ENCODE measurements at places on chromosomes 1 and 21.

DNA sequence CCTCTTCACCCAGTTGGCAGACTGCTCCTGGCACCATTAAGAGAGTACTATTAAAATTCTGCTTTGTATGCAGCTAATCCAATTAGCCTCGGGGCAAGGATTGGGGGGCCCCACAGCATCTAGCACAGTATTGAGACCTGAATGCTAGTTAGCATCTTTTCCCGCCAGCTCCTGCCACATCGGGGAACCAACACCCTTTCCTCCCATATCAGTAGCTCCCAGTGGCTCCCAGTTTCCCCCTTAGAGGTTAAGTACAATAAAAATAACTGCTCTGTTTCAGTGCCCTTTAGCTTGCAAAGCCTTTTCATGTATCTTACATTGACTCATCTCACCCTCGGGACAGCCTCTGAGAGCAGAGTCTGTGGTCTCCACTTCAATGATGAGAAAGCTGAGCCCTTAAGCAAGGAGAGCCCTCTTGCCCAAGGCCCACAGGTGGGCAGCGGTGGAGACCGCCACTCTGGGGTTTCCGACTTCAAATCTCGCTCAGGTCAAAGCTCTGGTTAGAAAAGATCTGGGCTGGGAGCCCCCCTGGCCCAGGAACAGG is 4.2 kb upstream of the PMVK start:
- DNase-seq, result no peak

DNA sequence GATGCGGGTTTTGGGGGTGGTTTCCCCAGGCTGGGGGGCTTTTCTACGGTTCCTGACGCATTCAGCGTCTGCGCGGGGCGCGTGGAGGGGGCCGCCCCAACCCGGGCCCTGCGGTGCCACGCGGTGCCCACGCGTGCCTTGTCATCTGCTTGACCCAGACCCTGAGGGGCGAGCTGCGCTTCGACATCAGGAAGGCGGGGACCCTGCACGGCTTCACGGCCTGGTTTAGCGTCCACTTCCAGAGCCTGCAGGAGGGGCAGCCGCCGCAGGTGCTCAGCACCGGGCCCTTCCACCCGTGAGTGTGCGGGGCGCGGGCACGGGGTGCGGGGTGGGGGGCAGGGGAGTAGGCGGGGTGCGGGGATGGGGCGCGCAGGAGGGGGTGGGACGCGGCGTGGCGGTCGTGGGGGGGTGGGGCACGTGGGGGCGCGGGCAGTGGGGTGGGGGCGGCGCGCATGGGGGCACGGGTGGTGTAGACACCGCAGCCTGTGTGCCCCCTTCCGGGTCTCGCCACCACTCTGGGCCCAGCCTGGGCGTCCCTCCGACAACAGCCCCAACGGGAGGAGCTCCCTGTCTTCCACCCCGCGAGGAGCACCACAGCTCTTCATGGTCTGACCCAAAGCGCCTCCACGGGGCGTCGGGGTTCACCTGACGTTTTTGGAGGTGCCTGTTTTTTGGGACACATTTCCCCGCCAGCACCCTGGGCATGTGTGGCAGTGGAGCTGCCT is 26.3 kb downstream of the PRMT2 start:
- DNase-seq, result no peak

GRCh38 chr1:117631359-117632160 is 25.7 kb downstream of the TENT5C start:
- no peak for DNase-seq

- DNase-seq, result no peak
Measured at GRCh38 chr1:221025501-221025900, 146.3 kb downstream of the HLX start.

GRCh38 chr1:43719063-43719462 is 11.7 kb downstream of the ST3GAL3 start:
- no peak for DNase-seq

DNA sequence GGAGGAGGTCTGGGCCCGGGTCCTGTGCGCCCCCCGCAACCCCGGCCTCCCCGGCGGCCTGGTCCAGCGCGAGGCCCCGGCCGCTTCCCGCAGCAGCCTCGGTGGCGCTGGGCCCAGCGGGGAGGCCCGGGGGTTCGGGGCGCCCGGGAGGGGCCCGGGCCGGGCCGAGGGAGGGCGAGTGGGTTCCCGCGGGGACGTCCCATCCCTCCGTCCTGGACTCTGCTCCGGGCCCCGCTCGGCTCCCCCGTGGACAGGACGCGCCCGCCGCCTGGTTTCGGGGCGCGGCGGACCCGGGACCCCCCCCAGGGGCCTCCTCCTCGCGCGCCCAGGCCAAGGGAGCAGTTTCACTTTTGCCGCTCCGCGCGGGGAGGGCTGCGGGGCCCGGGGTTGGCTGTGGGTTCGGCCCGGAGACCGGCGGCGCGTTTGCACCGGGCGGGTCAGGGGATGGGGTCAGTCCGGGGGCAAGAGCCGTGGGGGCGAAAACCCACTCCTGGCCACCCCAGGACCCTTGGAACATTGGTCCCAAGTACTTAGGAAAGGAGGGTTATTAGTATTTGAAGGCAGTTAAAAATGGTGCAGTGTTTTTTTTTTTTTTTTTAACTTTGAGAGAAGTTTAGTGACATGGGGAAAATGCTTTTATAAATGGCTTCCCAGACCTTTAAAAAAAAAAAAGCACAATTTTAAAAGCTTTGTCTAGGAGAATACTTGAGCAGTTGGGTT is 677 bp downstream of the AGPAT3 start:
- DNase-seq, result peak; percentile 31

GRCh38 chr1:65147424-65148177 is 402 bp upstream of the AK4 start:
- DNase-seq, result no peak

- DNase-seq, result no peak
Measured at GRCh38 chr1:169690489-169690888, 20.9 kb downstream of the SELL start.

- no peak for DNase-seq
Measured at GRCh38 chr1:162996261-162996660, 72.9 kb upstream of the RGS4 start.

DNA sequence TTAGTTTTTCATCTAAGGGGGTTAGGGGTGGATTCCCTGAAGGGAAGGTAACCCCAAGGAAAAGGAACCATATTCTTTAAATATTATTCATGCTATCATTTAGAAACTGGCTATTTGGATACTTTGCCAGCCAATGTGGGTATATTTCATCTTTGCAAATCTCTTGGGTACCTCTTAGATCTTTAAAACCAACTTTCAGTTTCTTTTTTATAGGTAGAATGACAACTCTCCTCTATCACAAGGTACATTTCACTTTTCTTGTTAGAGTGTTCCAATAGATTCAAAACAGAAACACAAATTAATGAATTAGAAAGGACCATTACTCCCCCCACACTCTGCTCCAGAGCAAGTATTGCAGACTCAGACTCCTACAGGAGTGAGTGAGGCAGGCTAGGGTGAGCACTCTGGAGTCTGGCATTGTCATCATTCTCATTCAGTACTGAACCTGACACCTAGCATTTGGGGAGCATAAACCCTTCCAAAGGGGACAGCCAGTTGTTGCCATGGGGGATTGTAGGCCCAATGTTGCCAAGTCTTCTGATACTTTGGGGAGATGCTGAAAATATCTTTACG is 43.0 kb downstream of the MACO1 start:
- no peak for DNase-seq

DNA sequence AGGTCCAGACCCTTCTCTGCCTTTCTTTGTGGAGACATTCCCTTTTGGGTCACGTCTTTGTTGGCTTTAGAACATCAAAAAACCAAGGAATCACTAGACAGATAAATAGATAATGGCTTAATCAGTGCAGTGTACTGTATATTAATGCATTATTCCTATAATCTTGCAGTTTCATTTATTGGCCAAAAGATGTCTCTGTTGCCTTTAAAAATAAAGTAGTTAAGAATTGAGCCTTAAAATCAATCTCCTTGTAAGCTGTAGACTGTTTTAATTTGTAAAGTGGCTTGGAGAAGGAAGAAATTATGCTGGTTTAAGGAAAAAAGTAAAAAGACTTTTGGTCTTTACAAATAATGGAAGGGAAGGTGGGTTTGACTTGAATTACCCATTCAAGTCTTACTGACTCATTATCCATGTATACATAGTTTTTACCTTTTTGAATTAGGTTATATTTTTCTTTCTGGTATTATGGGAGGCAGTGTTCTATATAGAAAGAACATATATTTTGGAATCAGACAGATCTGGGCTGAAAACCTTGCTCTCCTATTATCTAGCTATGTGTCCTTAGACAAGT is 84.6 kb downstream of the VPS13D start:
- DNase-seq, result no peak

DNA sequence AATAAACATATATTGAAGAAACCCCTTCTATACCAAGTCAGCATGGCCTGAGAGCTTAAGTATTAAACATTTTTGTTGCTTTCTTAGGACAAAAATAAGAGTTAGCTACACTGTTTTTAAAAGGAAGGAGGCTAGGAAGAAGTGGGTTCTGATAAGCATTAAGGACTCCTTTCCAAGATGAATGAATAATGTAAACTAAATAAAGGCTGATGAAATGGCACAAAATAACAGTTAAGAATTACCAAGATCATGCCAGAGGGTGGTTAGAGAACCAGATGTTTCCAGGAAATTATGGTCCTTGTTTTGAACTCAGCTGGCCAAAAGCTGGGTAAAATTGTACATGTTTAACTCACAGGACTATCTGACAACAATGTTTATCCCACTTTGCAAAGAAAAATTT is 114.1 kb upstream of the ETS2 start:
- no peak for DNase-seq

DNA sequence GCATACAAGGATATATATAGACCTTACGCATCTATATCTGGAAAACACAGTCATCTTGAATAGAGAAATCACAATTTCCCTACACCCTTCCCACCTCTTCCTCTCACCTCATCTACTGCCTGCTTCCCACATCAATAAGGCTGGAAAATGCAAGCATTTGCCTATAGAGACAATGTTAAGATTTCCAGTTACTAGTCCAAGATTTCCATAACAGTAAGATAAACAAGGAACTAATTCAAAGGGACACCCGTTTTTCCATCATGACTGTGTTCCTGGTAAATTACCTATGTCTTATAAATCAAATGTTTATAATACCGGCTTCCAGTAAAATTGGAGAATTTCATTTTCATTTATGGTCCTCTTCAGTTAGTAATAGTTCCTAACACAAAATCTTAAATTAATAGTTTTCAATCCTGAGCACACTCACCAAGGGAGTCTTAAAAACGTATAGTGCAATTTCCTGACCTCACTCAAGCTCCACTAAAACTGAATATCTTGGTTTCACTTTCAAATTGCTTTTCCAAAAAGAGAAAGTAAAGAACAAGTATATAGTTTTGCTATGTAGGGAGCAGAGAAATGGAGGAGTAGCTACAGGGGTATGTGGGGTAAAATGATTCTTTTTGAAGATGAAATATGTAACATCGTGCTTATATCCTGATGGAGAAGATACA is 398.7 kb downstream of the PLPP3 start:
- no peak for DNase-seq

GRCh38 chr1:232108598-232108997 is 482.0 kb downstream of the DISC1 start:
- DNase-seq, result no peak

- DNase-seq, result no peak
Measured at GRCh38 chr1:150966011-150966410, 8.6 kb downstream of the CERS2 start.

DNA sequence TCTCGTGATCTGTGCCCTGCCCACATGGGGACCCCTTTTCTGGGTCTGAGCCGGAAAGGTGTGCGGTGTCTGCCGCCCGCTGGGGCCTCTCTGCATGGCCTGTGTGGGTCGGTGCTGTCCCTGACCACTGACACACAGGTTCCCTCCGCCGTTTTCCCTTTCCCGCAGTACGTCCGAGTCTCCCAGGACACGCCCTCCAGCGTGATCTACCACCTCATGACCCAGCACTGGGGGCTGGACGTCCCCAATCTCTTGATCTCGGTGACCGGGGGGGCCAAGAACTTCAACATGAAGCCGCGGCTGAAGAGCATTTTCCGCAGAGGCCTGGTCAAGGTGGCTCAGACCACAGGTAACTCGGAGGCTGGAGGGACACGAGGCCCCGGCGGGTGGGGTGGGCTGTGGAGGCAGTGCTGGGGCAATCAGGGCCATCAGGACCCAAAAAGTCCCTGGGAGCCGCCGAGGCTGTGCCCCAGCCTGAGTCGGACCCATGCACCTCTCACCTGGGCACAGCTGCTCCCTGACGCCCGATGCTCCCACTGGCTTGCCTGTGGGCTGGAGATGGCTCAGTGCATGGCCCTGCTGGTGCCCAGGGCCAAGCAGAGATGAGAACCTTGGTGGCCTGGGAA is 13.3 kb downstream of the TRPM2 start:
- no peak for DNase-seq

DNA sequence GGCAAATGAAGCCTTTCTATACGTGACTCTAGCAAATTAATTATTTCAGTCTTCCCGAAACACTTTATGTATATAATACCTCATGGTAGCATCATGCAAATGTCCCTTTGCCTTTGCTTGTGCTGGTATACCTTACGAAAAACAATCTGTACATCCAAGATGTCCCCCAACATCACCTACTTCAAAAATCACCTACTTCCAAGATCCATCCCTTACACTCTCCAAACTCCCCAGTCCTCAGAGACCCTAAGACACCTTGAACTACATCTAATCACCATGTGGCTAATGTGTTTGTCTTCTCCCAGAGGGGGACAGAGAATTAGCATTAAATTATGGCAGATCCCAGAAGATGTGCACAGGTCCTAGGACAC is 46.5 kb upstream of the CRNN start:
- DNase-seq, result no peak

DNA sequence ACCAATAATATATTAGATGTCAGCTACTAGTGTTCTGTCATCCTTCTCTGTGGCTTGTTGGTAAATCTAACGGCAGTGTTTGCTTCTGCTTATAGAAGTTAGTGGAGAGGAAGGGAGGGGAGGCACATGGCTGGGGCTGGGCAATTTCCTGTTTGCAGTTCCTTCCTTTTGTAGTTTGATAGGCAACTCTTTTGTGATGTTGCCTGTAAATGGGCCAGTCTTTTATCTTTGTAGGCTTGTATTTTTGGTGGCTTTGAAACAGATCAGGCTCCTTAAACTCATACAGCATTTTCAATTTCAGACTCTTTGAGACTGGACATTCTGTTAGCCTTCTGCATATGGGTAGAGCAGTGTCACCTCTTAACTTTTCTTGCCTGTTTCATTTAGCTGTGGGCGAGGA is 48.1 kb downstream of the CDC14A start:
- DNase-seq, result peak; percentile 87

GRCh38 chr21:35081861-35082260 is 32.8 kb upstream of the RUNX1 start:
- DNase-seq, result no peak

DNA sequence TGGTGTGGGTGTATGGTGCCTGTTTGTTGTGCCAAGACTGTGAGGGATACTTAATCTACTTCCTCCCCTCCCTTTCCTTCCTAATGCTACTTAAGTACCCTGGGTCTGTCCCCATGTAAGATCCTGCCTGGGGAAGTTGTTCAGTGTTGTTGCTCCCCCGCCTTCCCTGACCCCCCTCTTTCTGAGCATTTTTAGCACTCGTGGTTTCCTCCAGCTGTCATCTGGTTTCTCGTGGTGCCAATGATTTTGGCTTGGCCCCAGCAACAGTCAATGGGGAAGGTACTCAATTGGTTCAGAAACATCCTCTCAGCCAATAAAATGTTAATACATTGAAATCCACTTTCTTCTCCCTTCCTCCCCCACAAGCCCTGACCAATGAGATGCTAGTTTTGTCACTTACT is 8.0 kb upstream of the B4GALT3 start:
- peak; percentile 90 for DNase-seq

Data from CD4-positive, alpha-beta T cell treated with Interleukin-6 at 100 ng/mL for 8 hours (primary cell).